ENCODE measurements at places on chromosomes 16 and 17.

DNA sequence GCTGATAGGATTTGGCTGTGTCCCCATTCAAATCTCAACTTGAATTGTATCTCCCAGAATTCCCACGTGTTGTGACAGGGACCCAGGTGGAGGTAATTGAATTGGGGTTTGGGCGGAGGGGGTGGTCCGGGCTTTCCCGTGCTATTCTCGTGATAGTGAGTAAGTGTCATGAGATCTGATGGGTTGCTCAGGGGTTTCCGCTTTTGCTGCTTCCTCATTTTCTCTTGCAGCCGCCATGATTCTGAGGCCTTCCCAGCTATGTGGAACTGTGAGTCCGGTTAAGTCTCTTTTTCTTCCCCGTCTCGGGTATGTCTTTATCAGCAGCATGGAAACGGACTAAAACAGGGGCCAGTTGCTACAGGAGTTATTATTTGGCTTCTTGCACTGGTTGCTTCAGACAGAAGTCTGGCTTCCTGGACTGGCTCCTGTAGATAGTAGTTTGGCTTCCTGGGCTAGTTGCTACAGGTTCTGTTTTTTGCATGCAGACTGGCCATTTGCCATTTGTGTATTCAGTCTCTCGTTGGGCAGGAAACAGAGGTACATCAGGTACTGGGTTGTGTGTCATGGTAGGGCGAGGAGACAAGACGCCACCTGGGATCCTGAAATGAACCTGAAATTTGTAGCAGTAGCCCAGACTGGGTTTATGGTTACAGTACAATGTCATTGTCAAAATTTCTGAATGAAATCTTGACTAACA lies 32.6 kb downstream of the CNTNAP4 start:
- no peak for DNase-seq

DNA sequence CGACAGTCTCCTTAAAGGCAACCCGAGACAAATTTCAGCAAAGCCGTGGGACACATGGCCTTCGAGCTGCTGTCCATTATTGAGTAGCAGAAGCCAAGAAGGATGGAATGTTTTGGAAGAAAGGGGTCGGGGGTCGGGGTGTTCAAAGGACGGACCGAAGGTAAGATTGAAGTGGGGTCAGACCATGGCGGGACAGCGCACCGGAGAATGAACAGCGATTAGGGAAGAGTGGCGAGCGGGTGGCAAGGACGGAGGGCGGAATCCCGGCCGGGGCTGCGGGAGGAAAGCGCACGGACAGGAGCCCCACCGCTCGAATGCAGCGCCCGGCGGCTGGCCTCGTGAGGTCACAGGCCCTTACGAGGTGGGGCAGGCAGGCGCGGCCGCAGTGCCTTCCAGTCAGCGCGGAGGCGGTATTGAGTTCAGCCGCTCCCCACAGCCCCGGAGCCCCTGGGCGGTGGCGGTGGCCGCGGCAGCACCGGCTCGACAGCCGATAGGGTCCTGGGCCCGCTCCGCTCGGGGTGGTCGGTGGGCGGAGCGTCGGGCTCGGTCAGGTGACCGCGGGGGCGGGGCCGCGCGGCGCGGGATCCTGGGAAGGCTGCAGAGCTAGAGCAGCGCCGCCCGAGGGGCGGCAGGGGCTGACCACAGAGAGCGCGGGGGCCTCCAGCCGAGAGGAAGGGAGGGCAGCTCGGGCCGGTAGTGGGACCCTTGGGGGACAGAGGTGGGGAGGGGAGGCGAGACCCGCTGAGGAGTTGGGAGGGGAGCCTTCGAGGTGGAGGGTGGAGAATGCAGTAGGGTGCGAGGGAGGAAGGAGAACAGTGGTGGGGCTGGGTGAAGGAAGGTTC lies at the start of gene EFCAB13:
TSS of gene EFCAB13 (plus strand) at position 574 of the 842 bp plus-strand sequence. CDS start 4,399 bp downstream, outside the sequence.
- DNase-seq, result peak; percentile 70

DNA sequence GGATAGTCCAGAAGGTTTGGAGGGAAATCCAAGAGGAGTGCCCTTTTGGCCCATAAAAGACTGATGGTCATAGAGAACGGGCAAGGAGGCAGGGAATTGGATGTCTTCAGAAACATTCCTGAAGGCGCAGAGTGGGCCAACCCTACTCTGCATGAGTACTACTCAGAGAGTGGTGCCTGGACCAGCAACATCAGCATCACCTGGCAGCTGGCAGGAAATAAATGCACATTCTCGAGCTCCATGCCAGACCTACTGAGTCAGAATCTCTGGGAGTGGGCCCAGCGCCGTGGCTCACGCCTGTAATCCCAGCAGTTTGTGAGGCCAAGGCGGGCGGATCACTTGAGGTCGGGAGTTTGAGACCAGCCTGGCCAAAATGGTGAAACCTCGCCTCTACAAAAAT lies 27.1 kb upstream of the SLC39A11 start:
- DNase-seq, result no peak

DNA sequence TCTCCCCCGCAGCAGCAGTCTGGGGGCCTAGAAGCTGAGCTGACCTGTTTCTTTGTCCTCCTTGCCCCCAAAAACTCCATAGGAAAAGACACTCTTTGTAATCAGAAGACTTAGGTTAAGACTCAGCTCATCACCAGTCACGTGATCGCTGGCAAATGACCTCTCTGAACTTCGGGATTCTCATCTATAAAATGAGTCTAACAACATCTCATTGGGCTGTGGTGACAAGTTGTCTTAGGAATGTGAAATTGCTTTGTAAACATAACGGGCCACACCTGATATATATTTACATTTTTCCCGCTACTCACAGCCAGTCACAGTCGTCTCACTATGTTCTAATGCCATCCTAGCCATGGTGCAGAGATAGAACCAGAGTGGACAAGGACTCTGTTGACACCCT lies 86.0 kb upstream of the LHX1 start:
- no peak for DNase-seq

GRCh38 chr16:82675300-82675699 lies 48.5 kb downstream of the CDH13 start:
- no peak for DNase-seq

DNA sequence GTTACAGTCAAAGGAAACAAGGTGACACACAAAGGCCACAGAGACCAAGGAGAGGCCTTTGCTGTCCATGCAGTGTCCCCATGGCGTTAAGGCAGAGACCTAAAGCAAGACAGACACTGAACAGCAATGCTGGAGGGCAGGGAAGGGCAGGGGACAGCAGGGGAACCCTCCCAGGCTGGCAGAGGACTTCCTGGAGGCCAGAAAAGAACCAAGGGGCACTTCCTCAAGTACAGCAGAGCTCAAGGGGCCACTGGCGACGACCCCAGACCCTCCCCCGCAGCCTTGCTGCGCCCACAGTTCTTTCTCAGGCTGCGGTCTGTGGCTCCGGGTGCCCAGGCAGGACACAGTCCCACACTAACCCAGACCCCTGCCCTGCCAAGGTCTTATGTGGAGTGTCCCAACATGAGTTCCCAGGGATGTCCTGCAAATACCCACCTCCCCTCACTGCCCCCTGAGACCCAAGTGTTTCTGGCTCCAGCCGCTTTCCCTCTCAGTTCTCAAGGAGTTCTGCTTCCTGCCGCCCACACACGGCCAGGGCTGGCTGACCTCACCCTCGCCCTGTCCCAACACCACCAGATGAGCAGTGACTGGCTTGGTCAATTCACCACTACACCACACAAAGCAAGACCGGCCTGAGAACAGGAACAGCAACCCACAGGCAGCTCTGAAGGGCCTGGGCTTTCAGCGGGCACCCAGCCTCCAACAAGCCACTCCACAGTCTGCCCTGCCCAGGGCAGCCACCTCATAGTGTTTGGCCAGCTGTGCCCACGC lies 4.2 kb downstream of the CLCN7 start:
- no peak for DNase-seq

DNA sequence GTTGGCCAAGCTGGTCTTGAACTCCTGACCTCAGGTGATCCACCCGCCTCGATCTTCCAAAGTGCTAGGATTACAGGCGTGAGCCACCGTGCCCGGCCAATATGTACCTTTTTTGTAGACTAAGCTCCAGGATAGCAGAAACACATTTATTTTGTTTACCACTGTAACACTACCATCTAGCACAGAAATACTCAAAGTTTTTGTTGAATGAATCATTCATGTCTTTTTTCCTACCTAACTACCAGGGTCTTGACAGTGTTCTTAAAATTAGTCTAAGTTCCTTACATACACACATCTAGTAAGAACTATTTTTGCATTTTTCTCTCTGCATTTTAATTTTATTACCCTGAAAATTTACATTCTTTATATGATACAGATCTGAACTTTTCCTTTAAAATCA lies 44.4 kb downstream of the AKAP10 start:
- DNase-seq, result no peak

- DNase-seq, result no peak
Observed at GRCh38 chr17:74875977-74876593, 3.3 kb upstream of the FDXR start.

- DNase-seq, result no peak
Observed at GRCh38 chr17:51423421-51424160, 163.2 kb downstream of the UTP18 start.

- no peak for DNase-seq
Observed at GRCh38 chr17:48056246-48056745, 8.1 kb downstream of the NFE2L1 start.

DNA sequence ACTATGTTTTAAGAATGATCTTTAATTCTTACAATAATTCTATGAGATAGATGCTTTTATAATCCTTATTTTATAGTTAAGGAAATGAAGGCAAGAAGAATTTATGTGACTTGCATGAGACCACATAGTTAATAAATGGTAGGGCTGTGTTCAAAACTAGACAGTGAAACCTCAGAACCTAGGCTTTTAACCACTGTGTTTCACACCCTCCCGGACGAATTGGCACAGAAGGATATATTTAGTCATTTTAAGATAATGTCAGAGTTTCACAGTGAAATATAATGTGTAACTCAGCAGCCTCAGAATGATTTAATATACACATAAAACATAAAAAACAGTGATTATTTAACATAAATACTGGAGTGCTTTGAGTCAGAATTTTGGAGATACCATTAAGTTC lies 57.0 kb downstream of the NSRP1 start:
- no peak for DNase-seq

GRCh38 chr16:25279491-25279890 lies 21.8 kb upstream of the ZKSCAN2 start:
- no peak for DNase-seq

DNA sequence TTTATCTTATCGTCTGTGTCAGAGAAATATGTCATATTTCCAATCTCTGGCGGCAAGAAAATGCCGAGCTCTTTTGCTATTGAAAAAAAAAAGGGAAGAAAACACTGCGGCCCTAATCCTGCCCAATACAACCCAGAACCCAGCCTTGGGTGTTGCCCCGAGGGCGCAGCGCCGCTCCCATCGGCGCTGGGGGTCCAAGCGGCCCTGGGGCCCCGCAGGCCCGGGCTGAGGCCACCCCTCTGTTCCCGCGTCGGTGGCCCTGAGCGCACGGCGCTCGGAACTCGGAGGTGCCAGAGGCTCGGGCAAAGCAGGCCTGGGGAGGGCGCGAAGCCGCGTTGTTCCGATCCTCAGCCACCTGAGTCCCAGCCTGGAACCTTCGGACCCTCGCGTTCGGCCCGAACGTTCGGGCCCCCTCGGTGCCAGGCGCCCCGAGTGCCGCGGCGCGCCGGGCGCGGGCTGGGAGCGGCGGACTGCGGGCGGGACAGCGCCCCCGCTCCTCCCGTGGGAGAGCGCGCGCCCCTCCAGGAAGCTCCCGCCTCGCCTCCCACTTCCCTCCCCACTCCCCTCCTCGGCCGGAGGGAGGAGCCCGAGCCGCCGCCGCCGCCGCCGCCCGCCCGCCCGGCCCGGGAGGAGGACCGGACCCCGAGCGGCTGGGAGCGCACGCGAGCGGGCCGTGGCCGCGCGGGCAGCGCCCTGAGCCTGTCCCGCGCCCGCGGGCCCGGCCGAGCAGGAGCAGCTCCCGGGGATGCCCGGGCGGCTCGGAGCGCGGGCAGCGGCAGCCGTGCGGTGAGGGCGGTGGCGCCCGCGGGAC lies at the start of gene CPNE2:
TSS of gene CPNE2 (plus strand) at position 609 of the 811 bp plus-strand sequence. CDS start 18,160 bp downstream, outside the sequence.
- DNase-seq, result peak; percentile 43

DNA sequence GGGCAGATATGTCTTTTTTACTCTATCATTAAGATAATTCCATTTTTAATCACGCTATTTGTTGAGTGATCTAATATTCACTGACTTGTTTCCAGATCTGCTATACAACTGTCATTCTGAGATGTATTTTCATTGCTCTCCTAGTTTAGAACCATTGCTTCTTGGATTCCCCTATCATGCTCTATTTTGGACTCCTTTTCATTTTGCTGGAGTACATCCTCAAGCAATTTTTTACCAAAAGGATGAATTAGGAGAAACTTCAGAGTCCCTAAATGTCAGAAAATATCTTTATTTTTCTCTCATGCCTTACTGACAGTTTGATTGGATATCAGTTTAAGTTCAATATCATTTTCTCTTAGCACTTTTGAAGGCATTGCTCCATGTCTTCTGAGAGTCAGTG lies 9.8 kb downstream of the MT4 start:
- no peak for DNase-seq

- DNase-seq, result no peak
Observed at GRCh38 chr17:80899402-80900268, 92.0 kb upstream of the CHMP6 start.

DNA sequence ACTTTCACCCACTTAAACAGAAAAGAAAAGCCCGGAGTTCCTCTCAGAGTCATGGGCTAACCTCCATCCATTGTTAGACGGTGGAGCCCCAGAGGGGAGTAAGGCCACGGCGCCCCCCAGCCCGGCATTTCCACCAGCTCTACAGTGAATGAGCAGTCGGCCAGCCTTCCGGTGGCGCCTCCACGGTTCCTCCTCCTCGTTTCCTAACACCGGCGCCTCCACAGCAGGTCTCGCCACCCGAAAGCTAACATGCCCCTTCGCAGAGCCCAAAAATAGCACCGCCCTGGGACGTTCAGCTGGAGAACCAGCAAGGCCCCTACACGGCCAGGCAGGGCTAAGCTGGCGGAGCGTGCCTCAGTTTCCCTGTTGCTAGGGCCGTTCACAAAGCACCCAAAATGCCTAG lies 858 bp downstream of the MMD start:
- peak; percentile 37 for DNase-seq

GRCh38 chr17:7184647-7185046 lies 5.5 kb upstream of the ASGR1 start:
- DNase-seq, result no peak

DNA sequence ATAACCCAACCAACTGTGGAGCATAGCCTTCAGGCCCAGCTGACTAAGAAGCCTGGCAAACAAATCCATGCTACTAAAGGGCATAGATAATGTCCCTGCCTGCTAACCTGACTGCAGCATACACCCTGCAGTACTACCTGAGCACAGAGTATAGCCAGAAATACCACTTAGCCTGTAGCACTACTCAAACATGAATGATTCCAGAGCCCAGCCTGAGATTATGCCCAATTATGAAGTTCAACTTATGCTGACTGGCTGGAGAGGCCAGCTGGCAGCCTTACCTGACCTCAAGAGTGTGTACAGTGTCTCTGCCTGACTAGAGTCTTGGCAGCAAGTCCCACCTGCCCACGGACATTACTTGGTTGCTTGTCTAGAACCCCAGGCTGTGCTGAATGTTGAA lies 1265.3 kb downstream of the CDH11 start:
- no peak for DNase-seq

GRCh38 chr17:81569986-81570514 lies 17.9 kb upstream of the FAAP100 start:
- no peak for DNase-seq

DNA sequence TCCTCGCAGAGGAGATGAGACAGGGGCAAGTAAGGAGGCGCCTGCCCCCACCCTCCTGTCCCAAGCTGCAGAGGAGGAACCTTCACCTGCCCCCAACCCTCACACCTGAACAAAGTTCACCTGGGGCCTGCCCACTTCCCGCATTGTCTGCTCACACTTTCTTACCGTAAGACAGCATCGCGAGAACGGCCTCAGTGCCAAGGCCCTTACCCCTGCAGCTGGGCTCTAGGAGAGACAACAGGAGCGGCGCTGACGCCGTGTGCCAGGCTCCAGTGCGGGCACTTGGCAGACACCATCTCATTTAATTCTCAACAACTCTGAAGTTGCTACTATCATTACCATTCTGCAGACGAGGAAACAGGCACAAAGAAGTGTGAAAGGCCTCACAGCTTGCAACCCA lies 4.1 kb downstream of the NAT9 start:
- DNase-seq, result no peak

Data from hypothalamus (tissue), 51 donors.